Activated CD4-positive, alpha-beta T cell treated with anti-CD3 and anti-CD28 coated beads, Interleukin-2, amount 50 U/mL, for 24 hours (primary cell): ENCODE measurements at places on chromosomes 7 and 10.

DNA sequence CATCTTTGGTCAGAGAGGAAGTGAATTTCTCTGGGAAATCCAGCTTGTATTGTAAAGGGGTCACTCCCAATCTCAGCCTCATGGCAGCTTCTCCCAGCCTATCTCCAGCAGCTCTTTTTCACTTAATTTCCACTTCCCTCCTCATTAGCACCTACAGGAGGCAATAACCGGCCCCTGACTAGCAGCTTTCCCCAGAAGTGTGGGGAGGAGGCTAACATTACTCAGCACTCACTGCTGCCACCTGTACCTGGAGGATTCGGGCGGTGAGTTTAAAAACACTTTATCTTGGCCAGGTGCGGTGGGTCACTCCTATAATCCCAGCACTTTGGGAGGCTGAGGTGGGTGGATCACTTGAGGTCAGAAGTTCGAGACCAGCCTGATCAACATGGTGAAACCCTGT, 3.8 kb downstream of the NODAL start:
- no peak for DNase-seq

GRCh38 chr10:119538632-119539358, 3.7 kb downstream of the RGS10 start:
- no peak for DNase-seq

GRCh38 chr10:49001870-49002672, 62.4 kb upstream of the LRRC18 start:
- no peak for DNase-seq

- no peak for DNase-seq
Observed at GRCh38 chr10:804191-804781, 114.8 kb upstream of the DIP2C start.

DNA sequence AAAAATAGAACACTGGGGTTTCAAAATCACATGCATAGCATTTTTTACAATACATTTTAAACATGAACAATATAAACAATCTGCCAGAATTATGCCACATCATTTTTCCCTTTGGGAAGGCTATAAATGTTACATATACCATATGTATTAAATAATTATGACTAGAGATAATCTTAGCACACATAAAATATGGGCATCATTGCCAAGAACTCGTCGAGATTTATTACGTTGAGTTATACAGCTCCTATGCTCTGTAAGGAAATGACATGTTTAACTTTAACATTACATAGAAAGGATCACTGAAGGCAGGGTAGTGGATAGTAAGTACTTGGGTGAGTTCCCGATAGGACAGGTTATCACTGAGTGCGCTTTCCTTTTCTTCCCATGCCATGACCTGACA, 267.8 kb downstream of the PARD3 start:
- no peak for DNase-seq

- no peak for DNase-seq
Observed at GRCh38 chr10:44856696-44857095, 54.4 kb upstream of the TMEM72 start.

DNA sequence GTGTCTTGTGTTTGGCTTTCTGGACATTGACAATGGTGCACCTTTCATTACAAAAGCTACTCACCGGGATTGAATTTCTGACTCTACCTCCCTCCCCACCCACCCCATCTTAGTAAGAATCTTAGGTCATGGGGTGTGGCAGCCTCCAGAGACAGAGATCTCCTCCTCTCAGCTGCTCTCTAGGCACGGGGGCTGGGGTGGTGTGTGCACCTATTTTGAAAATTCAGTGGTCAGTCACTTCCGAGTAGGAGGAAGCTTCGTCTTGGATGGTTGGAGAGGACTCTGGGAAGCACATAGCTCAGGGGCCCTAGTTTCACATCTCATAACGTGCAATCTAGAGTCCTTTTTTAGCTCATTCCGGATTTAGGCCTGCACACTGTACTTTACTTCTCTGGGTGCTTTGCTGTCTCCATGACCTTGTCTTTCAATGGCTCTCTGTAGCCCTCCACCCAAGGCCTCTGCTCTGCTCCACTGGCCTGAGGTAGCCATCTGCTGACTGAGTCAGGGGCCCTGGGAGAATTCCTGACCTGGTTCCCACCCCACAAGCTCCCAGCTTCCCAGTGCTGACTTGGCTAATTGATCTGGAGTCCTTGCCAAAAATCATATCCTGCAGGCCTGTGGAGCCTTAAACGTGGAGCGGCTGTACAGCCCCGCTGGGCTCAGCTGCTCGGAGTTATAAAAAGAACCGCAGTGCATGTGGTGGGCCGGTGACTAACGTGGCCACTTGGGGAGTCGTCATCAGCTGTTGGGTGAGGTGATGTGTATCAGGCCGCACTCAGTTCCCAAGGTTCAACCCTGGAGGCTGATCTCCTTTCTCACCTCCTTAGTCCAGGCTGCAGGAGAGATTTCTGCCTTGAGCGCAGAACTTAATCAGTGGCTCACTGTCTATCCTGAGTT, 19.3 kb upstream of the ADAMTS14 start:
- DNase-seq, result no peak

DNA sequence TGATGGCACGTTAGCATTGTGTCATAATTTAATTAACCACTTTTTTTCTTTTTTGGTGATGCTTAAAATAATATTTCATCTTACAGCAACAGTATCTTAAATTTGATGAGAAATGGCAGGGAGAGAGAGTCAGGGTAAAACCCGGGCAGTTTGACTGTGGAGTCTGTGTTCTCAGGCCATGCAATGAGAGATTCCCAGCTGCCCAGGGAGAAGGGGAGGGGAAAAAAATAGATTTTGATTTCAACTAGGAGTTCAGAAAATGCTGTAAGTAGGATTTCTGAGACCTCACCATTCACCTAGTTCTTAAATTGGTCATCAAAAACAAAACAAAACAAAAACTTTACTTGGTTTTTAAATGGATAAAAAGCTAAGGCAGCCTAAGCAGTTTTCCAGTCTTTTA, 37.4 kb upstream of the XPNPEP1 start:
- DNase-seq, result no peak

- DNase-seq, result no peak
Observed at GRCh38 chr10:60532696-60533468, 143.2 kb upstream of the ANK3 start.

GRCh38 chr10:87623191-87623590, 36.5 kb upstream of the PAPSS2 start:
- DNase-seq, result no peak

DNA sequence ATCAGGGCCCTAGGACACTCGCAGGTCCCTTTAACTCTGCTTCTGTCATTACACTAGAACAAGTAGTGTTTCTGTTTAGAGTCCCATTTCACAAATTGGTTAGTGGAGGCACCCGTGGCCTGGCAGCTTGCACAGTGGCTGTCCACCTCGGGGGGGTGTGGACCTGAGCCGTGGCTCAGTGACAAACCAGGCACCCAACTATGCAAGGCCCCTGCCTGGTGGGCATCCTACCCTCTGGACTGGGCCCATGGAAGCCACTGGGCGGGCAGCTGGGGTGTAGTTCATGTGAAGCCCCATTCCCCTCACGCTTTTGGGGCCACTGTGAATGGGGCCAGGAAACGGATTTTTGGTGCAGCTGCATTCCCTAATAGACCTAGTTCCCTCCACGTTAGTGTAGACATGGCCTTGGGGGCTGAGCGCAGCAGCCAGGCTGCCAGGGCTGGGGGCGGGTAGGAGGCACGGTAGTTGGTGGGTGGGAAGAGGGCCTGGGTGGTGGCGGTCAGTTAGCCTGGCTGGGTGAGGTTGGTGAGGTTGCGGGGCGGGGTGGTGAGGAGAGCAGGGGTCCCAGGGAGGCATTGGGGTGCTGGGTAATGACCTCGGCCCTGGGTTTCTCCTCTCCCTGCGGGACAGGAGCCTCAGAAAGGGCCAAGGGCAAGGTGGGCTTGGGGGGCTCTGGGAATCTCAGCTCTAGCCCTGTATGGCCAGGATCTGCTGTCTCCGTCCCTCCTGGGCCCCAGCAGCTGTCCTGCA, 18.7 kb downstream of the ZNF316 start:
- no peak for DNase-seq

GRCh38 chr10:96014473-96015102, 28.8 kb upstream of the CCNJ start:
- DNase-seq, result no peak

- DNase-seq, result no peak
Observed at GRCh38 chr7:29009947-29010346, 51.8 kb upstream of the TRIL start.

DNA sequence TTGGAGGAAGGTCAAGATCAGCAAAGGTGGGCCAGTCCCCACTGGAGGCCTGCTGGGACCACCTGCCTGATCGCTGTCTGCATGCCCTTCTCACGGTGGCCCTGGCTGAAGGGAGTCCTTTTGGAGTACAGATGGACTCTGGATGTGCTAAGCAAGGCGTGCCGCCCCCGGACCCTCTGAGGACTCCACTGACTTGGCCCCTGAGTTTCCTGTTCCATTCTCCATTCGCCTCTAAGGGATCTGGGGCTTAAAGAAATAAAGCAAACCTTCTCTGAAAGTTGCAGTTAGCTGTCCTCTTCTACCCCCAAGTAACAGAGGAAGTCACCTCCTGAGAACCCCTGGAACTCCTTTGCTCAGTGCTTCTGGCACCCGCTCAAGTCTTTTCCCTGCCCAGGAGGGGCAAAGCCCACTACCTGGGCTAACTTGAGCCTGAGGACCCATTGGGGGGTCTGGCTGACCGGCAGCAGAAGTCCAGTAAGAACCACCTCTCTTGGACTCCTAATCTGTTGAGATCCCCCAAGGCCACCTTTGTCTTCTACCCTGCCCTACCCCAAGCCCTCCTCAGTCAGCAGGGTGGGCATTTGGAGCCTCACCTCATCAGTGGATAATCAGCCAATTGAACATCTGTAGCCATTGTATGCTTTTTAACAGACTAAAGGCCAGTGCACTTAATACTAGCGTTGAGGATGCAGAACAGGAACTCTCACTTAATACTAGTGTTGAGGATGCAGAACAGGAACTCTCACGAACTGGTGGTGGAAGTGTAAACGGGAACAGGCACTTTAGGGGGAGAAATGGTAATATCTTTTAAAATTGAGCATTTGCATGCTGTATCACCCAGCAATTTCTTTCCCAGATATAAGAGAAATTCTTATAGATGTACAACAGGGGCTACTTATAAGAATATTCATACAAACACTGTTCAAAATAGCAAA, 2.2 kb downstream of the TBATA start:
- no peak for DNase-seq

- no peak for DNase-seq
Observed at GRCh38 chr7:122883049-122883680, 3.1 kb downstream of the CADPS2 start.

DNA sequence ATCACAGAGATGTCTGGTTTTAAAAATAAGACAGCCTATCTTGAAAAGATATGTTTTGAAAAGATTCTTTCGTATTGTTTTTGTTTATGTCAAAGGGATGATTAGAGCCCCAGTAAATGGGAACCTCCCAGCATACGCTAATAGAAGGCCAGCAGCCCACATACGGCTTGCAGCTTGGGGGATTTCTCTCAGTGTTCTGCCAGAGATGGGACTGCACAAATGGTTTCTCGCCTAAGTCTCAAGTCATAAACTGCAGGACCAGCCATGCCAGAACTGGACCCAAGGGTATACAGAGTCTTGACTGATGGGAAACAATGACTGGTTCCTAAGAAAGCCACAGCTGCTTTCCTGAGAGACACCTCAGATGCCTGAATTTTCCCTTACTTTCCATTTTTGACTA, 306.9 kb upstream of the DGKB start:
- no peak for DNase-seq

- no peak for DNase-seq
Observed at GRCh38 chr10:6788731-6789130, 208.7 kb upstream of the PRKCQ start.

DNA sequence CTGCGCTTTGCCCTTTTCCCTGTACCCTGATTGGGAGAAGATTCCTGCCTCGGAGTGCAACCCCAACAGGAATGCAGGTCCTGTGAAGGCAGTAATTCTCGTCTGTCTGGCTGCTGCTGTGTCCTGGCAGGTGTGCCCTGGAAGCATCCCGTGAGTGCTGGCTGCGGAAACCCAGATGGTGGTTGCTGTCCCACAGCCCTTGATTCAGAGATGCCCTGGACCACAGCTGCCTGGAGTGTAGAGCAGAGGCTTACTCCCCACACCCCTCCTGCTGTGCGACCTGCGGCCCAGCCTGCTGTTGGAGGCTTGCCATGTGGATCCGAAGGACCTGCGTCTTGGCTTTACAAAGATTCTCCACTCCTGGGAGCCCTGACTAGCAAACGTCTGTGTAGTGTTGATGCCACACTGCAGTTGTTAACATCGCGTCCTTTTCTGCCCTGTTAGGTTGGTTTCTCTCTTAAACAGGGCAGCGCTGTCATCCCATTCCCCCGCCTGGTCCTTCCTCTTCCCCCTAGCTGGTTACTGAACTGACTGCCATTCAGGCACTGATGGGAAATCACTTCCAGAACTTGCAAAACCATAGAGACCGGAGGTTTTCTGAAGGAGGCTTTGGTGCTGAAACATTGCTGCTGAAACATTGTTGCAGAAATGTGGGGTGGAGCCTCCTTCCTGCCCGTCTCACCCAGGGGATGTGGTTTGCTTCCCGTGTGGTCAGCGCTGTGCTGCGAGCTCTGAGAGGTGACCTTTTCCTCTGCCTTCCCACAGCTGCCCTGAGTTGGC, 53.3 kb downstream of the DNAJB6 start:
- DNase-seq, result no peak

DNA sequence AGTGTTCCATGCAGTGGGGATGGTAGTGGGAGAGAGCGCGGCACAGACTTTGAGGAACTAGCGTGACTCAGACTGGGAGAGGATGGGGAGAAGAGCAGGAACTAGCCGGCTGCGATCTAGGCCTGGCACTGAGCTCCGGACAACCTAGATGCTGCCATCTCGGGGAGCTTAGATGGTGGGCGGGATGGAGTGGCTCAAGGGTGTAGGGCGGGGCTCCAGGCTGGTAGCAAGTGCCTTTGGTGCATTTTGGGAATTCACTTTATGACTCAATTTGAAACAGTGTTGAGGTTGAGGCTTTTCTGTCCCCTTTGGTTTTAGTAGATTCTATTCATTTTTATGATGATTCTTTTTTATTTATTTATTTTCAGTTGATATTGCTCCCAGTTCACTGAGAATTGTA, 185.3 kb upstream of the GPR26 start:
- DNase-seq, result no peak

- DNase-seq, result no peak
Observed at GRCh38 chr10:17516376-17516775, 62.0 kb upstream of the ST8SIA6 start.
